ENCODE measurements at places on chromosomes 16 and 17. TPM values are rescaled to one million over a fixed set of nuclear protein-coding genes. Genes with fewer than 3 reads are reported as not detected.

GRCh38 chr16:81720973-81721906 lies 57.9 kb upstream of the PLCG2 start:
- DNase-seq = no peak
- H3K36me3 ChIP-seq = no peaks in the 10 kb centered on the region
- H3K4me3 ChIP-seq = no peak overlapping the region
- peaks cover 3% of the 10 kb centered on the region for H3K4me1 ChIP-seq

DNA sequence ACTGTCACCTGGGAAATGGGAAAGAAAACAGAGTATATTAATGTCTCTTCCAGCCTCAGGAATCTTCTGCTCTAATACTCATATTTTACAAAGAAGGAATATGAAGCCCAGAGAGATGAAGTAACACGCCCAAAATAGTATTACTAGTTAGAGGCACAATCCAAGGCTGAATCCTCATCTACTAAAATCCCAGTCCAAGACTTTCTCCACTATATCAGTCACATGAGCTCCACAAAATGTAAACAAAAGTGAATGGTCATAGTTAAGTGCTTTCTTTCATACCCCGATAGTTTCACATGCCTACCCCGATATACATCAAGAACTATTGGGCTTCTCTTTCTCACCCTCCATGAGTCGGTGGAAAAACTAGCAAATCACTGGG lies 965 bp downstream of the INTS2 start:
- no peaks in the 10 kb centered on the region for H3K27me3 ChIP-seq
- peak; percentile 18 for DNase-seq
- peak overlapping the region; percentile 63 for H3K4me3 ChIP-seq
- peak overlapping the region; percentile 91 for H3K27ac ChIP-seq
- peaks cover 6% of the 10 kb centered on the region for H3K4me1 ChIP-seq

DNA sequence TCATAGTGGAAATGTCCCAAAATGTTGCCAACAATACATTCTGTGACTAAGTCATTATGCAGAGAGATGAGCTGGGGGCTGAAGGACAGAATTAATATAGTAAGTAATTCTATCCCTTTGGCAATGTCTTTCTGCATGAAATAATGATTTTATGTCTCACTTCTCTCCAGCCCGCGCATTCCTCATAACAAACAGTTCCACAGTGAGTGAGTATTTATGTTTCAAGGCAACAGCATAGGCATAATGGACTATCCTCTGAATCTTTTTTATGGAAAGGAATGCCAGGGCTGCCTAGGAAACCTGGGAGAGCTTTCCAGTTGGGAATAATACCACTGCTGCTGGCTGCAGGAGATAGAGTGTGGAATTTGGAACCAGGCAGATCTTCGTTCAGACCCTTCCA lies 477.7 kb downstream of the HS3ST4 start:
- no peak overlapping the region for H3K27ac ChIP-seq
- no peaks in the 10 kb centered on the region for H3K27me3 ChIP-seq
- H3K4me3 ChIP-seq = no peak overlapping the region
- DNase-seq = no peak
- no peaks in the 10 kb centered on the region for H3K4me1 ChIP-seq
- H3K36me3 ChIP-seq = no peaks in the 10 kb centered on the region

GRCh38 chr17:46765453-46765852 lies 53.0 kb downstream of the WNT3 start:
- no peaks in the 10 kb centered on the region for H3K27me3 ChIP-seq
- H3K27ac ChIP-seq = no peak overlapping the region
- H3K4me1 ChIP-seq = peaks cover 2% of the 10 kb centered on the region
- H3K36me3 ChIP-seq = no peaks in the 10 kb centered on the region
- H3K4me3 ChIP-seq = no peak overlapping the region

GRCh38 chr16:8727131-8727806 lies 52.9 kb downstream of the ABAT start:
- H3K4me3 ChIP-seq = no peak overlapping the region
- H3K27ac ChIP-seq = no peak overlapping the region
- peaks cover 4% of the 10 kb centered on the region for H3K4me1 ChIP-seq
- no peak for DNase-seq
- no peaks in the 10 kb centered on the region for H3K36me3 ChIP-seq

DNA sequence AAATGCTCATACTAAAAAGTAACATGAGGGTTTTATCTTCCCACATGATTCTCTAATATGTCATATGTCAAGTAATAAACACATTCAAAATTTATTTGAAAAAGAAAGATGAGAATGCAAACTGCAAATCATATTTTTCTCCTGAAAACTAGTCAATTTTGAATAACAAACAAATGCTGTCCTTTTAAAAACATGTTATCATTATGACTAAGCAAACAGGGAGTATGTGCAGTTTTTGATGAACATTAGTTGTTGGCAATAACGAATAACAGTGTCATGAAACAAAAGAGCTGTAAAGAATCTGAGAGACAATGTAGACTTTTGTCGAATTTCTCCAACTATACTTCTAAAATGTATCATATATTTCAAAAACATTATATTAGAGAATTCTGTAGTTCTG lies 34.8 kb downstream of the RPGRIP1L start:
- no peak overlapping the region for H3K4me3 ChIP-seq
- no peaks in the 10 kb centered on the region for H3K36me3 ChIP-seq
- no peaks in the 10 kb centered on the region for H3K4me1 ChIP-seq
- DNase-seq = no peak

- H3K4me3 ChIP-seq = no peak overlapping the region
- no peaks in the 10 kb centered on the region for H3K27me3 ChIP-seq
- no peak for DNase-seq
Observed at GRCh38 chr17:70078549-70078948, 3.5 kb downstream of the KCNJ16 start.

- H3K27me3 ChIP-seq = no peaks in the 10 kb centered on the region
- H3K36me3 ChIP-seq = no peaks in the 10 kb centered on the region
- DNase-seq = no peak
- peaks cover 44% of the 10 kb centered on the region for H3K4me1 ChIP-seq
Observed at GRCh38 chr16:20871258-20871657, 28.9 kb downstream of the DCUN1D3 start.

- H3K27ac ChIP-seq = no peak overlapping the region
- H3K27me3 ChIP-seq = peaks cover 25% of the 10 kb centered on the region
- H3K4me3 ChIP-seq = no peak overlapping the region
- no peak for DNase-seq
- H3K36me3 ChIP-seq = no peaks in the 10 kb centered on the region
- H3K4me1 ChIP-seq = peaks cover 11% of the 10 kb centered on the region
Observed at GRCh38 chr17:72215490-72215889, 94.7 kb downstream of the SOX9 start.

- no peak overlapping the region for H3K4me3 ChIP-seq
- H3K4me1 ChIP-seq = peaks cover 3% of the 10 kb centered on the region
- peak; percentile 86 for DNase-seq
- H3K27me3 ChIP-seq = no peaks in the 10 kb centered on the region
- no peaks in the 10 kb centered on the region for H3K36me3 ChIP-seq
Observed at GRCh38 chr16:660459-661183, 7.3 kb upstream of the RHOT2 start.

- H3K27ac ChIP-seq = no peak overlapping the region
- peak; percentile 80 for DNase-seq
- no peaks in the 10 kb centered on the region for H3K36me3 ChIP-seq
- peaks cover 22% of the 10 kb centered on the region for H3K27me3 ChIP-seq
- peaks cover 4% of the 10 kb centered on the region for H3K4me1 ChIP-seq
Observed at GRCh38 chr17:33750943-33751701, 458.0 kb upstream of the ASIC2 start.

- peaks cover 8% of the 10 kb centered on the region for H3K4me1 ChIP-seq
- no peak for DNase-seq
- H3K27me3 ChIP-seq = no peaks in the 10 kb centered on the region
- H3K27ac ChIP-seq = peak overlapping the region; percentile 71
Observed at GRCh38 chr17:9899280-9900043, 5.6 kb downstream of the RCVRN start.

DNA sequence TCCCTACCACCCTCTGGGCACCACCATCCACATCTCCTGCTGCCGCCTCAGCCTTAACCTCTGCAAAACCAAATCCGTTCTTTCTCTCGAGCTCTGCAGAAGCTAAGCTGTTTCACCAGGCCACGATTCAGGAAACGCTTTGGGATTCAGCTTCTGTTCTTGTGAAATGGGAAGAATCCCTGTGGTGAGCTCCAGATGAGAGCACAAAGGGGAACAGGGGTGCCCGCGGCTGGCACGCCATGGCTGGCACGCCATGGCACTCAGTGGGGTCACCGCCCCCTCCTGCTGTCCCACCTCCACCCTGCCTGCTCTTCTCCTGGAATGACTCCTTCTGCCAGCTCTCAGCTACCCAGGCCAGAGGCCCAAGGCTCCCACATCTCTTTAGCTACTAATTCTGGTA lies 5.7 kb downstream of the QPRT start:
- no peak overlapping the region for H3K4me3 ChIP-seq
- H3K36me3 ChIP-seq = no peaks in the 10 kb centered on the region
- peaks cover 8% of the 10 kb centered on the region for H3K4me1 ChIP-seq
- no peak overlapping the region for H3K27ac ChIP-seq
- DNase-seq = no peak

DNA sequence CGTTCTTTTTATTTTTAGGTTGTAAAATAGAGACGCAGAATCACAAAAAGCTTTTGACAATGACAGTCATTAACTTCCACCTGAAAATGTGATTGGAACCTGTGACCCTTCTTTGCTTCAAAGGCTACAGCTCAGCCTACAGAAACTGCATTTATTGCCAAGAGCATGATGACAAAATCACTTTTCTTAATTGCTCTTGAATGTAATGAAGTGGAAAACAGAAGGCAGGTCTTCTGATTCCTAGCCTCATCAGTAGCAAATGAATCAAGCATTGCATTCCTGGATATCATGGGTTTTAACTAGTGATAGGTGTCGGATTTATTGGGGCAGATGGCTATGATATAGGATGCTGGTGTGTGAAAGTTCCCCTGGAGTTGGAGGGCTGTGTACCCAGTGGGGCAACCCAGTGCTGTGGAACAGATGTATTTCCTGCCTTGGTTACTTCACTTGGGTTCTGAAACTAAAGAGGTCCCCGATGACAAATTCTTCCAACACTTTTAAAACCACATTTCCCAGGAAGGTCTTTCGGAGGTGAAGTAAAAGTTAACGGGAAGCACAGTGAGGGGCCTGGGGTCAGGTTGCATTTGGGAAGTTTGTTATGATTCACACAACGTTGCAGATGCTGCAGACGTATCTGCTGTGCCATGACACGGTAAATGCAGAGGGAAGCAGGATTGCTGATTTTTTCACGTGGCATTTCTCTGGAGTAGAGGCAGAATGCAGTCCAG lies 127.5 kb downstream of the HS3ST3A1 start:
- no peak overlapping the region for H3K27ac ChIP-seq
- peaks cover 15% of the 10 kb centered on the region for H3K4me1 ChIP-seq
- H3K4me3 ChIP-seq = no peak overlapping the region

GRCh38 chr16:2230376-2230775 lies 5.9 kb upstream of the DNASE1L2 start:
- H3K27me3 ChIP-seq = peaks cover 2% of the 10 kb centered on the region
- H3K4me1 ChIP-seq = peaks cover 5% of the 10 kb centered on the region
- DNase-seq = no peak

DNA sequence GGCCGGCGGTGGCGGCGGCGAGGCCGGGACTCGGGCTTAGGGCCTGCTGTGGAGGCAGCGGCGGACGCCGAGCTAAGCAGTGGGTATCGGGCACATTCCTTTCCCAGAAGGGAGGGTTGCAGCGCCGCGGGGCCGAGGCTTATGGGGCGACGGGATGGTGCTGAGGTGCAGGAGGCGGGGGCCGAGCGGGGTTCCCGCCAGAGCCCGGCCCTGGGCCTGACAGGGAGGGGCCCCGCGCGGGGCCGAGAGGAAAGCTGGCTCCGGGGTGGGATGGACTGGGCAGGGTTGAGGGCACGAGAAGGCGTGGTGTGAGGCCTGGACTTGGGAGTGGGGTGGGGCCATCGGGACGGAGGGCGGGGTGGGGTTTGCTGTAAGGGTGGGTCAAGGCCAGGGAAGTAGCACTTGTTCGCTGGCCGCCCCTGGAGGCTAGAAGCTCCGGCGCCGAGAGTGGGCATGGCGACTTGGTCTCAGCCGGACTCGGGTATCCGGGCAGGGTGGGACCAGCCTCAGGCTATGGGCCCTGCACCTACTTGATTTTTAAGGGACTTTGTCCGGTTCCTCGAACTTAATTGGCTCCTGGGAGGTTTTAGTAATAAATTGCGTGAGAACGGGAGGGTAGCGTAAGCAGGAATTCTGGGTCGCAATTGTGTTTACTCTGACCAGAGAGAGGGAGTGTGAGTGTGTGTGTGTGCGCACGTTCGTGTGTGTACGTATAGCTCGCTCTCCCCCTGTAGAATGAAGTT lies 396 bp downstream of the NFE2L1 start:
- H3K4me1 ChIP-seq = peaks cover 51% of the 10 kb centered on the region
- no peaks in the 10 kb centered on the region for H3K36me3 ChIP-seq
- H3K27me3 ChIP-seq = no peaks in the 10 kb centered on the region

DNA sequence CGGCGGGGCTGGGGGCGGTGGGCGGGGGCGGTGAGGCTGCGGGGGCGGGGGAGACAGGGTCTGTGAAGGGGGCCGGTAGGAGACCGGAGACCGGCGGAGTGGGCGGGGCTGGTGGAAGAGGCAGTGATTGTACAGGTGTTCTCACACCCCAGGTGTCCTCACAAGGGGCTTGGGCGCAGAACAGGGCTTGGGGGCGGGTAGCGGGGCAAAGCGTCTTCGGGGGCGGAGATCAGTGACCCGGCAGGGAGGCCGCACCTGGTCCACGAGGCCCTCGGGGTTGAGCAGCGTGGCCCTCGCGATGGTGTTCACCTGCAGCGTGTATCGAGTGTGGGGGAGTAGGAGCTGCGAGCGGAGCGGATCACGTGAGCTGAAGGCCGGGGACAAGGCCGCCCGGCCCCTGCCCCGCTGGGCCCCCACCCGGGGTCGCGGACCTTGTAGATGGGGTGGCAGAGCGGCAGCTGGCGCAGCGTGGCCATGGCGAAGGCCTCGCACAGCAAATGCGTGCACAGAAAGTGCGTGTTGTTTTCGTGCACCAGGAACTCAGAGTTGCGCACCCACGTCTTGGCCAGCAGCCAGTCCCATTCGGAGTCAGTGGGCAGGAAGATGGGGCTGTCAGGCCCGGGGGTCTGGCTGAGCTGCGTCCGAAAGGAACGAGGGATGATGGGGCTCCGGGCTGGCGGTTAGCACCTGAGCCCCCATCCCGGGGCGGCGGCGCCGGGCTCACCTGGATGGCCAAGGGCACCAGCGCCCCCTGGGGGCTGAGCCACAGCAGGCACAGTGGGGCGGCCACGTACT lies 8.5 kb downstream of the ALOXE3 start:
- peak; percentile 90 for DNase-seq
- H3K27me3 ChIP-seq = peaks cover 25% of the 10 kb centered on the region
- peak overlapping the region; percentile 15 for H3K4me3 ChIP-seq
- peaks cover 8% of the 10 kb centered on the region for H3K4me1 ChIP-seq

Gene GNPTG
- 70.1 TPM for total RNA-seq

Gene TMEM238L
- 1.0 TPM for total RNA-seq

Gene ALDOA
- 397 TPM for total RNA-seq

Gene NTN1
- total RNA-seq = 1.5 TPM

Gene SPATA22
- not detected for total RNA-seq

Gene PEX12
- total RNA-seq = 10.8 TPM

Data from hepatocyte (in vitro differentiated cells).